H7 (cell line): ENCODE measurements at places on chromosomes 3 and 15.

GRCh38 chr3:52080830-52081719 is 24.7 kb upstream of the DUSP7 start:
- DNase-seq: no peak

GRCh38 chr3:108127301-108127988 is 36.6 kb upstream of the CD47 start:
- DNase-seq: no peak

- DNase-seq: no peak
These were observed 46.2 kb downstream of the NEK11 start for GRCh38 chr3:131072845-131073244.

GRCh38 chr15:80471881-80472280 is 67.7 kb downstream of the ARNT2 start:
- no peak for DNase-seq

- DNase-seq: peak; percentile 82
These were observed 775 bp downstream of the ARNT2 start for GRCh38 chr15:80404761-80405553.

DNA sequence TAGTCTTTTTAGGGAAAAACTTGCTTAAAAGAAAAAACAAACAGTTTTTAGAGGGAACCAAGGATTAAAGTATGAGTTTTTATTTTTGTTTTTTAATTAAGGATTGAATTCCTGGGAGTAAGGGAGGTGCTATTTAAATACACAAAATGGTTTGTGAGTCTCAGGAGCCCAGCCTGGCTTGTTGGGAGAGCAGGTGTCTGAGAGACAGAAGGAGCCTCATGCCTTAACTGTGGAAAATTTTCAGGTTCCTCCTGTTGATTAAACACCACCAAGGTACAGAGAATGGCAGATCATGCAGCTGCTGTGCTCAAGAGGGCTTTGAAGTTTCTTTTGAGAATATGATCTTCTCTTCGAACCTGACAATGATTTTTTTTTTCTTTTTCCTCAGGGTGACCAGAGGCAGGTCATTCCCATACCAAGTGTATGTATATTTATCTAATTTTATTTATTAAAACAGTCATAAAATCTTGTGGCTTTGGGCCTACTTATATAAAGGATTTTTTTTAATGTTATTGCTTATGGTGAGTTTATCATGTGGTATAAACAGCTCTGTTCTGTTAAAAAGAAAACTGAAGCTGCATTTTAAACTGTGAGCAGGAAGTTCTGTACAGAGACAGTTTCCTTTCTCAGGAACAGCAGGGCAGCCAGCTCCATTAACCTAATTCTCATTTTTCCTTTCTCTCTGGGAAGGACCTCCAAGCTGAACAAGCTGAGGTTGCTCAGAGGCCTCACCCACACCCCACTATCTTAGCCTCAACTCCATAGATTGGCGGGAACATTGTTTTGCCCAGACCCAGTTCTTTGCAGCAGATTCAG is 33.7 kb upstream of the VILL start:
- DNase-seq: no peak

DNA sequence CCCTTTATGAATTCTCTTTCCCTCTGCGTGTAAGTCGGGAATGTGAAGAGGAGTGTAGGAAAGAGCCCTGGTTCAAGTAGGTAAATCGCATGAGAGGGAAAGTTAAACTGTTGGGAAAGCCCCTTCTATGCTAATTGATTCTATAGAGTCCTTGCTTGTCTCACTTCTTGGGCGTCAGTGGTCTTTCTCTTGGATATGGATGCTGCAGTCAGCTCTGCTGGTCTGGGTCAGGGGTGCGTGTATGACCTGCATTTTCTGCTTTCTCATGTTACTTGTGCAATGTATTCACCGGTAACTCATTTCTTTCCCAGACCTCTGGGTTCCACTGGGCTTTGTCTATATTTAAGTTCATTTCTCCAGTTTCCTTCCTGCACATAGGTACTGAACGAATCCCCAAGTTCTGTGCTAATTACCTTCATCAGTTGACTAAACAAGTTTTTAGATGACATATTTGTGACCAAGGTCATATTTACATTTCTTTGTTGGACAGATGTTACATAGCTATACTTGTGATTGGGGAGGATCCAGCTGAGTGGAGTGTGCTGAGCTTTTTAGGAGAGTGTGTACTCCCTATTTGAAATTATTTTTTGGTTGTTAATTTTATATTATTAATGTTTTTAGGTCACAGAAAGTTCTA is 1.4 kb downstream of the SETD5 start:
- DNase-seq: peak; percentile 35

DNA sequence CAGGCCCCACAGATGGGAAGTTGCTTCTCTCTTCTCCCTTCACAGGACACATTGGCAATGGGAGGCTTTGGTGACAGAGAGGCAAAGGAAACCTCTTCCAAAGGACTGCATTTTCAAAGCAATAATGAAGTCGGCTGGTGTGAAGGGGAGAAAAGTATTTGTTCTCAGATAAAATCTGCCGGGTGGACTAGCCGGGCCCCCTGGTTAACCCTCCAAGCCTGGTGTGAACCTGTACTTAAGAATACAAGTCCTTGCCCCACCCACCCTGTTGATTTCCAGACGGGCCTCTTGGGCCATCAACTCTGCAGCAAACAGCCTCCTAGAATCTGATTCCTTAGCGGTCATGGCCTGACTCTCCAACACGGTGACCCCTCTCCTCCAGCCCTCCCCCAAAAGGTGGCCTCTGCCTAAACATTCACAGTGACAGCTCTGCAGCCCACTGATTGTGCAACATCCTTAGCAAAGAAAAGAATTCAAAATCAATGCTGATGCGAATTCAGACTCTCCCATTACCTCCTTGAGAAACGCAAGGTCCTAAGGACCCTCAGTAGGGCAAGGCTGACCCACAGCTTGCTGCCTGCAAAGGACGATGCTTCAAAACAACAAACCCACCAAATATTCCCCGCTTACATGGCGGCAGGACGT is 9.9 kb downstream of the TLE3 start:
- no peak for DNase-seq

DNA sequence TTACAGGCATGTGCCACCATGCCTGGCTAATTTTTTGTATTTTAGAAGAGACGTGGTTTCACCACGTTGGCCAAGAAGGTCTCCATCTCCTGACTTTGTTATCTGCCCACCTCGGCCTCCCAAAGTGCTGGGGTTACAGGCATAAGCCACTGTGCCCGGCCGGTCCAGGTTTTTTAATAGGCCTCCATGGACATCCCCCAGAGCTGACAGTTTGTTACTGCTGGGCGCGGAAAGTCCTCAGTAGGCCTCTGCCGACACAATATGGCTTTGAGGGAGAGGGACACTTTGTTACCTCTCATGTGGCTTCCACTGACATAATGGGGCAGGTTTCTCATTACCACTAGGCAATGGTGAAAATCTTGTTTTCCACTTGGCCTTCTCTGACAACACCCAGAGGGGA is 152.0 kb downstream of the WNT7A start:
- DNase-seq: no peak

GRCh38 chr3:177498037-177498857 is 301.0 kb upstream of the TBL1XR1 start:
- DNase-seq: no peak

DNA sequence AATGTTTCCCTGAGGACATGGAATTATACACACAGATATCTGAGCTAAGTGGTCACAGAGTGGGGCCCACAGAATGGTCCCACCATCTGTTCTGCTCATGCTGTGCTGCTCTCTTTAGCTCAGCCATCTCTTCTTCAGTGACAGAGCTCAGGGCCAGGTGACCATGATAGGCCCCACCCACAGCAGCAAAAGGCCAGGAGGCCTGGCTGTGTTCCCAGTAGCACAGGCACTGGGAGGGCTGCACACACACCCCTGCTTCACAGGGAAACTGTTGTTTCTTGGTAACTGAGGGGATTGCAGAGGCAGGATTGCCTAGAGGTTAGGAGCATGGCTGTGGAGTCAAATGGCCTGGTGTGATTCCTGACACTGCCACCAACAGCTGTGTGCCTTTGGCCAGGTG is 4.8 kb upstream of the FBXW12 start:
- peak; percentile 27 for DNase-seq

- peak; percentile 29 for DNase-seq
These were observed 132.3 kb downstream of the NTRK3 start for GRCh38 chr15:88124199-88124598.

DNA sequence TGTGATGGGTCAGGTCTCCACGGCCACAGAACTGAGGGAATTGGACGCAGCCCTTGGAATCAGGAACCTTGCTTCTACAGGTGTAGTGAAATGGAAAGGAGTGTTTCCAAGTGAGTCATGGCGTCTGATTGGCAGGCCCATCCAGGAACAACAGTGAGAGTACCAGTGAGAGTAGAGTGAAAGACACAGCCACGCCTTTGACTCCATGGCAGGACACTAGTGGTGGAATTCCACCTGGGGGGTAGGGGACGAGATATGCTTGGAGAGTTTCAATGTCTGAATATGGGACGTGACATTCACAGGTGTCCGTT is 3.0 kb upstream of the SLC28A1 start:
- DNase-seq: no peak

DNA sequence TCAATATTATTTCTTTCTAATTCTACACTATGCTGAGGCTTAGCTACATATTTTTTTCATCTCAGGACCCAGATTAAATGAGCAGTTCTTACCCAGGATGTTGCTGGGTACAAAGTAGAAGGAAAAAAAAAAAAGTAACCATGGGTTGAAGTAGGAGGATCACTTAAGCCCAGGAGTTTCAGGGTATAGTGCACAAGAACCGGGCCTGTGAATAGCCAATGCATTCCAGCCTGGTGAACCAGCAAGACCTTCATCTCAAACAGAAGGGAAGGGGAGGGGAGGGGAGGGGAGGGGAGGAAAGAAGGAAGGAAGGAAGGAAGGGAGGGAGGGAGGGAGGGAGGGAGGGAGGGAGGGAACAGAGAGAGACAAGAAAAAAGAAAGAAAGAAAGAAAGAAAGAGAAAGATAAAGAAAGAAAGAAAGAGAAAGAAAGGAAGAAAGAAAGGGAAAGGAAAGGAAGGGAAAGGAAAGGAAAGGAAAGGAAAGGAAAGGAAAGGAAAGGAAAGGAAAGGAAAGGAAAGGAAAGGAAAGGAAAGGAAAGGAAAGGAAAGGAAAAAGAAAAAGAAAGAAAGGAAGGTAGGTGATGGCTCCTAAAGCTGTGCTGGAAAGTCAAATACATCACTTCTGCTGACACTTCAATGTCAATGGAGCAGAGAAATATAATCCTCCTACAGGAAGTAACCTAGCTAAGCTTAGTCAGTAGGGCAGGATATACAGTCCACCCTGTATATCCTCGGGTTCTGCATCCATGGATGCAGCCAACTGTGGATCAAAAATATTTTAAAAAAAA is 206.8 kb upstream of the TGFBR2 start:
- DNase-seq: no peak

DNA sequence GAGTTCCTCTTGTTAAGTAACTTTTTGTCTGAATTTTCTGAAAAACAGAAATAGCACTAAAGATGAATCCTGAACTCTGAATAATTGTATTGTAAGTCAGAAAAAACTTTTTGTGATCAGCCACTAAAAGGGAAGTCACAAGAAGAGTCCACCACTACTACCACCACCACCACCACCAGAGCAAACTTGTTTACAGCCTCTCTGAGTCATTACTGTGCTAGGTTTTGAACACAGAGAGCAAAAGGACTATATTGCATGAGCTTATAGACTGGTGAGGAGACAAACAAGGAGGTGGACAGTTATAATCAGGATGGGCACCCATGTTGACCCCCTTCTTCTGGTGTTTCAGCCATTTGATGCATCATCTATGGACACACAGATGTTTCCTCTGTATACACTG is 141.7 kb downstream of the IL5RA start:
- DNase-seq: no peak

- peak; percentile 77 for DNase-seq
These were observed 50.1 kb downstream of the TLE3 start for GRCh38 chr15:70047386-70048197.

DNA sequence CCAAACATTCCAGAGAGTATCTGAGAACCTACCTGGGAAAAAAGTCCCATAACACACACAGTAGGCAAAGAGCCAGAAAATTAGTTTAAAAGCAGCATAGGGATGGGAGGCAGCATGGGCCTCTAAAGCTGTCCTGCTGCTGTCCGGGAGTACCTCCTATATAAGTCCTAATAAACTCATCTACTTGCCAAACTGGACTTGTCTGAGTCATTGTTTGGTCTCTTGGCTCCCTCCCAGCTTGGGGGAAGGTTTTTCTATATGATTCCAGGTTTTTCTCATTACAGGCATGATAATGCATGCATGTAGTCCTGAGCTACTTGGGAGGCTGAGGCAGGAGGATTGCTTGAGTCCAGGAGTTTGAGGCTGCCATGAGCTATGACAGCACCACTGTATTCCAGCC is 17.5 kb upstream of the HACD2 start:
- DNase-seq: no peak

DNA sequence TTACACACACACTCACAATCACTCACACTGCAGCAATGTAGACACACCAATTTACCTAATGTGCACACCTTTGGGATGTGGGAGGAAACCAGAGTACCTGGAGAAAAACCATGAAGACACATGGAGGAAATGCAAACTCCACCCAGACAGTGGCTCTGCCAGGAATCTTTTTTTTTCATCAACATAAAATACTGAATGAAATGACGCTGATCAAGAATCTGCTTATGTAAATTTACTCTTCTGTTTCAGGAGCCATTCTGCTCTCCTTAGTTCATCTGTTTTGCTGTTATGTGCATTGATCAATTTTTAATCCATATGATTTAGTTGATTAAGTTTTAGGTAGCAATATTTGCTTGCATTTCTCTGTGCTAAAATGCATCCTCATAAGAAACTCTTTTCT is 414.2 kb upstream of the CCDC54 start:
- DNase-seq: no peak

DNA sequence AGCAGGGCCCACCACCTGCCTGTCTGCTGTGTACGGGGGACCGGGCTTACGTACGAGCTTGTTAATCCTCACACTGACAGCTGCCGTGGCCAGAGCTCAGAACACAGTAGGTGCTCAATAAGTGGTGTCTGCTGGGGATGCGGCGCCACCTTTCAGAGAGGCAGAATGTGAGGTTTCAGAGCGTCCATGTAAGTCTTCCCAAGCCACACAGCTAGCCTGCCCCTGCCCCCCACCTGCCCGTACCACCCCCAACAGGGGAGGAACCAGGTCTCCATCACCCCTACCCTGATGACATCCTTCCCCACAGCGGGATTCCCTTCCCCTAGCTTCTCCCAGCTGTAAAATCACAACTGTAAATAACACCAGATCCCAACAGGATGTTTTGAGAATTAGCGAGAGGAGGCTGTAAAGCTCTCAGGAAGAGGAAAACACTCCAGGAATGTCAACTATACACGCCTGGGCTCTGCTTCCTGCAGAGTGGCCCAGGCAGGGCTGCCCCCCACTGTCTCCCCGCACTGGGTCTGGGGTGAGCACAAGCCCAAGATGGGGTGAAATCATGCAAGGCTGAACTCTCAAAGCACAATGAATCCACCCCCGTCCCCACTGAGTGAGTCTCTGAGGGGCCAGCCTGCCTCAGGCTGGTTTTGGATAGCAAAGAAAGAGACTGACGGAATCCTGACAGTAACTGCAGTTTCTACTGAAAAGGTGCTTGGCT is 250.1 kb upstream of the LYSMD4 start:
- peak; percentile 80 for DNase-seq

GRCh38 chr3:113096188-113096892 is 105.6 kb downstream of the GTPBP8 start:
- no peak for DNase-seq

- DNase-seq: no peak
These were observed 28.1 kb upstream of the CAPN3 start for GRCh38 chr15:42331235-42331634.

- no peak for DNase-seq
These were observed 373.1 kb downstream of the MFSD1 start for GRCh38 chr3:159174715-159175692.
